Peyer's patch (tissue), 4 donors: ENCODE measurements at places on chromosomes 16 and 17. TPM values are rescaled to one million over a fixed set of nuclear protein-coding genes. Genes with fewer than 3 reads are reported as not detected.
A peak's percentile ranks its signal among the peaks of the same experiment; 100 is the strongest.

DNA sequence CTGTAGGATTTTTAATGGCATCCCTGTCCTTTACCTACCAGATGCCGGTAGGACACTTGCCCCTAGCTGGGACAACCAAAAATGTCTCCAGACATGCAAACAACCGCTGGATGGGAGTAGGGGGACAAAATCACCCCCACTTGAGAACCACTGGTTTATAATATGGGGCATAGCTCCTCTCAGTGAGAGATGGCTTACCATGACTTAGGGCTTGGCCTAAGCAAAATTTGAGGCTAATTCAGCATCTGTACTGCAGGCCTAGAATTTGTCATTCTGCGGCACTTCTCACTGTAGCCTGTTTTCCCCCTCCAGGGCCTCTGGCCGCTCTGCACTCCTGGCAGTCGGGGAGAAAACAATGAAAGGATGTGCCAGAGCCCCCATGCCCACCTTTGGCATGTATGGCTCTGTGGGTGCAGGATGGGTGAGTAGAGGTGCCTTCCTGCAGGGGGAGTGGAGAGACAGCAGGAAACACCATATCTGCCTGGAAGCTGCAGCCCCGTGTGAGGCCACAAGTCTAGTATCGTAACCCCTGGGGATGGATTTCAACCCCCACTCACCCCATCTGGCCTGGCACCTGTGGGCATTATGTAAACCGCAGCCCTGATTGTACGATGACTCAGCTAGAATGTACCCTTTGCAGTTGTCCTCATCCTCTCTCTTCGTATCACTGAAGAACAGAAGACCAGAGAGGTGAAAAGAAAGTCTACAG, 268.1 kb downstream of the SOX9 start:
- no peaks in the 10 kb centered on the region for H3K36me3 ChIP-seq
- no peaks in the 10 kb centered on the region for H3K27me3 ChIP-seq
- H3K27ac ChIP-seq: no peak overlapping the region
- no peak for DNase-seq
- H3K4me1 ChIP-seq: no peaks in the 10 kb centered on the region

- no peaks in the 10 kb centered on the region for H3K4me1 ChIP-seq
- H3K36me3 ChIP-seq: no peaks in the 10 kb centered on the region
- no peak overlapping the region for H3K27ac ChIP-seq
- DNase-seq: no peak
Measured at GRCh38 chr17:49969795-49970389, 902 bp downstream of the DLX4 start.

GRCh38 chr17:31587462-31587861, 196.0 kb downstream of the RAB11FIP4 start:
- H3K27me3 ChIP-seq: no peaks in the 10 kb centered on the region
- H3K4me3 ChIP-seq: no peak overlapping the region
- DNase-seq: no peak
- no peaks in the 10 kb centered on the region for H3K4me1 ChIP-seq
- H3K27ac ChIP-seq: no peak overlapping the region

FN3K gene
- 14.0 TPM for total RNA-seq

DNA sequence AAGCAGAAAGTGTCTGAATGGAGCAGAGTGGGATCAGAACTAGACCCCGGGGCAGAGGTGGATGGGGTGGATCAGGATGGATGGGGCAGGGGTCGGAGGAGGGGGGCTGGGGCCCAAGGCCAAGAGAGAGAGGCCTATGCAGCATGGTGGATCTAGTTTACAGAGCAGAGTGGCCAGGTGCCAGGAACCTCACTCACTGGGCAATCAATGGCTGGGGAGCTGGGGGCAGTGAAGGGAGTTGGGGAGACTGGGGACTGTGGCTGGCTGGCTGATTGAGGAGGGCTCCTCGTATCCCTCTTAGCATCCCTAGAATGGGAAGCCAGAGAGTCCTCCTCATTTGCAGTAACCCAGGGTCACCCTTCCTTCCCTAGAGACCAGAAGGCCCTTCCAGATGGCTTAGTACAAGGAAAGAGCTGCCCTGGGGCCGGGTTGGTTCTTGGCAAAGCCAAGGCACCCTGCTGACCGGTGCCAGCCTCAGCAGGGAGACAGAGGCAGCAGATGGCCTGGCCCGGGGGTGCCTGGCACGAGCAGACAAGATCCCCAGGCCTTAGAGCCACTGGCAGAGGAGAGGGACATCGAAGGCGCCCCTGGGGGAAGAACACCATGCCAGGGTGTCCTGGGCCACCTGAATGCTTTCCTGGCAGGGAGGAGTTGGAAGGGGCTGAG, 36.8 kb downstream of the SRCIN1 start:
- no peaks in the 10 kb centered on the region for H3K36me3 ChIP-seq
- no peak overlapping the region for H3K27ac ChIP-seq
- no peak overlapping the region for H3K4me3 ChIP-seq
- peaks cover 15% of the 10 kb centered on the region for H3K4me1 ChIP-seq

- H3K4me1 ChIP-seq: no peaks in the 10 kb centered on the region
- no peaks in the 10 kb centered on the region for H3K27me3 ChIP-seq
- H3K4me3 ChIP-seq: no peak overlapping the region
- no peak for DNase-seq
- no peaks in the 10 kb centered on the region for H3K36me3 ChIP-seq
Measured at GRCh38 chr17:82224666-82225065, 4.2 kb upstream of the SLC16A3 start.

CES5A gene
- not detected for total RNA-seq

DNA sequence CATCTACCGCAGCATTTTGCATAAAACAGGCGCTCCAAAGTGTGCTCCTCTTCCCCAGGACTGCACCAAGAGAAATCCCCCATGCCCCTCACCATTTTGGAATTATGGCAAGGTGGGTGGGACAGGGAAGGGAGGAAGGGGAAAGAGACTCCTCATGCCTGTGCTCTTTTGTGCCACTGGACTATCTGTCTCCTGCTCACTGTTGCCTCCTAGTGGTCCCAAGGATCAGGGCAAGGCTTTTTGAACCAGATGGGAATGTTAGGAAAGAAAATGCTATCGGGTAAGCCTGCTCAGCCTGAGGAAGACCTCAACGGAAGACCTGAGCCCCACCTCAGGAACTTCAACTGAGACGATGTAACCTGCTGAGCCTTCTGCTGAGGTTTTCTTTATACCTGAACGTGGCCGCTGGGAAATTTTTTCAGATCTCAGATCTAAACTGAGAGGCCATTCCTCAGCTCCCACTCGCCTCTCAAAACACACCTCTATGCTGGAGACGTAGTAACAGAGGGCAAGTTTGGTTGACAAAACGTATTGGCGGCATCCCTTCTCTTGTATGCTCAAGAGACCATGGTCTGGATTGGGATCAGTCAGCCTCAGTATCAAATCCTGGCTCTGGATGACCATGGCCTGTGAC, 58.3 kb downstream of the SPACA3 start:
- H3K27me3 ChIP-seq: no peaks in the 10 kb centered on the region
- no peak overlapping the region for H3K27ac ChIP-seq

GRCh38 chr16:57260294-57260929, 15.4 kb downstream of the ARL2BP start:
- peaks cover 33% of the 10 kb centered on the region for H3K36me3 ChIP-seq
- DNase-seq: no peak
- H3K27me3 ChIP-seq: no peaks in the 10 kb centered on the region

- H3K27ac ChIP-seq: no peak overlapping the region
- H3K36me3 ChIP-seq: no peaks in the 10 kb centered on the region
- no peak for DNase-seq
Measured at GRCh38 chr16:57677622-57678369, 9.7 kb downstream of the ADGRG3 start.

ITGA2B gene
- not detected for total RNA-seq

DNA sequence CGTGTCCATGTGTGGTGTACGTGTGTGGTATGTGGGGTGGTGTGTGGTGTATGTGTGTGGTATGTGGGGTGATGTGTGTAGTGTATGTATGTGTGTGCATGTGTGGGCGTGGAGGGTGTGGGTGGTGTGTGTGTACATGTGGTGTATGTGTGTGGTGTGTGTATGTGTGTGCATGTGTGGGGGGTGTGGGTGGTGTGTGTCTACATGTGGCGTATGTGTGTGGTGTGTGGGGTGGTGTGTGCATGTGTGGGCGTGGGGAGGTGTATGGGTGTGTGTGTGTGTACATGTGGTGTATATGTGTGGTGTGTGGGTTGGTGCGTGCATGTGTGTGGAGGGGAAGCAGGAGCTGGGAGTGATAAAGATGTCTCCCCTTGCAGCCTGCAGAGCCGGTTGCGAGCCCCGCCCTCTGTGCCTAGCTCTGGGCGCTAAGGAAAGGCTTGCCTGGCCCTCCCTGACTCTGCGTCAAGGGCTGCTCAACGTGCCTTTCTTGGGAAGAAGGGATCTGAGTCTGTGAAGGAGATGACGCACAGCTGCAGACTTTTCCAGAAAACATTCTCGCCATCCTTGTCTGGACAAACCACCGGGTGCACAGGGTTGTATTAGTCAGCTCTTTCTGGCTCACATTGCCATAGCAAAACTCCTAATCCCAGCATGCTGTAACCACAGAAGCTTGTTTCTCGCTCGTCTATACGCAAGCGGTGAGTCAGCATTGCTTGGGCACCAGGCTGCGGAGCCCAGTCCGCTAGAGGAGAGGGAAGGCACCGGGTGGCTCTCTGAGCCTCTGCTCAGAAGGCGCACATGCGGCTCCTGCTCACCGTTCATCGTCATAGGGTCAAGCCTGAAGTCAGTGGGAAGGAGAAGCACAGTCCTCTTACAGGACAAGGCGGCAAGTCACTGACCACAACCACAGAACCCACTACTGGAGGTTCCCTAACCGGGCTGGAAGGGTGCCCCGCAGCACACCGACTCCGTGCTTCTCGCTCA, 2.0 kb upstream of the CD300H start:
- DNase-seq: no peak
- no peak overlapping the region for H3K4me3 ChIP-seq
- H3K27me3 ChIP-seq: no peaks in the 10 kb centered on the region
- H3K27ac ChIP-seq: no peak overlapping the region
- H3K4me1 ChIP-seq: no peaks in the 10 kb centered on the region
- H3K36me3 ChIP-seq: no peaks in the 10 kb centered on the region

DNA sequence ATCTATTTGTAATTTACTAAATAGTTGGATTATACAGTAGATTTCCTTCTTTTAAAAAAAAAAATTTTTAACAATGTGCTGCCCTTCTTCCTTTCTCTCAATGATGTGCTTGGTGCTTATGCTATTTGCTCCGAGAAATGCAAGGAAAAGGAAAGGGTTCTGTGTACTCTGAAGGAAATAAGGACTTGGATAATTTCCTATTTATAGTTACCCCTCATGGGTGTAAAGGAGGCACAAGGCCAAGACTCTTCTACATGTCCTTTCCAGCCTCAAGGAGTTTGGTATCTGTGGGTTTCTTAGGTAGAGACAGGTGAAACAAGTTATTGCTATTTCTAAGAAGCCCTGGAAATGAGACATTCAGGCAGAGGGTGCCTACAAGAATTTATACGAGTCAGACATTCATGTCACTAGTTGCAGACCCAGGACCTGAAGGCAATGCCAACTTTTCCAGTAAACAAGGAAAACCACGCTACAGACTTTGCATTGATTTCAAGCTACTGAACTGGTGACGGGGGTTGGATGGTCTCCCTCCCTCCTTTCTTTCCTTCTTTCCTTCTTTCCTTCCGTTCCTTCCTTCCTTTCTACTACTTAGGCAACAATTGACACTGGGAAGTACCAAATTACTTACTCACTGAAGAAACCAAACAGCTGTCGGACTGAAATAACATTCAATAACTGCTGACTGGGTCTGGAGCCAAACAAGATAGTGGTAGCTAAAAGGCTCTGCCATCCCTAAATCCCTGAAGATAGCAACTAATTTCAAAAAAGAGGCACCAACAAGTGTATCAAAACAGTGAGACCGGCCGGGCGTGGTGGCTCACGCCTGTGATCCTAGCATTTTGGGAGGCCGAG, 33.8 kb upstream of the GHDC start:
- no peak overlapping the region for H3K4me3 ChIP-seq
- no peaks in the 10 kb centered on the region for H3K27me3 ChIP-seq
- peaks cover 18% of the 10 kb centered on the region for H3K36me3 ChIP-seq
- DNase-seq: no peak
- H3K27ac ChIP-seq: no peak overlapping the region

DNA sequence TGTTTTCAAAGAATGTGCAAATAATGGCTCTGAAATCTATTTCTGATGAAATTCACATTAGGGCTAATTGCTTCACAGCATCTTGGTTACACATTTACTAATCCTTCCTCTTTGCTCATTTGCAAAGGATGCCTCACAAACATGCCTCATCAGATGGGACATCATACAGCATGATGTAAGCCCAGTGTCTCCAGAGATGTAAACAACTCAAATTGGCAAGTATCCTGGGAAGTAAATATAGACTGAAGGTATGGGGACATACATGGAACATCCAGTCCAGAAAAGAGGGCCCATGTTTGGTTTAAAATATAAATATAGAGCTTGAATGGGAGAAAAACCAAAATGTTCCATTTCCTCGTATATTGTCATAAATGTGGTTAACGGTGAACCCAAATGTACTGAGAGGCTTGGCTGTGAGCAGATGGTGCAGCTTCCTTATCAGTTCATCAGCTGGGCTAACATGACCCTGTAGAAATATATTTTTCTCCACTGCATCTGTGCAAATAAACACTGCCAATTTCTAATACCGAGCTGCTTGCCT, 142.9 kb upstream of the NUDT7 start:
- H3K27ac ChIP-seq: no peak overlapping the region
- H3K4me3 ChIP-seq: no peak overlapping the region
- no peak for DNase-seq
- no peaks in the 10 kb centered on the region for H3K4me1 ChIP-seq

EFCAB5 gene
- 0.53 TPM for total RNA-seq

DNA sequence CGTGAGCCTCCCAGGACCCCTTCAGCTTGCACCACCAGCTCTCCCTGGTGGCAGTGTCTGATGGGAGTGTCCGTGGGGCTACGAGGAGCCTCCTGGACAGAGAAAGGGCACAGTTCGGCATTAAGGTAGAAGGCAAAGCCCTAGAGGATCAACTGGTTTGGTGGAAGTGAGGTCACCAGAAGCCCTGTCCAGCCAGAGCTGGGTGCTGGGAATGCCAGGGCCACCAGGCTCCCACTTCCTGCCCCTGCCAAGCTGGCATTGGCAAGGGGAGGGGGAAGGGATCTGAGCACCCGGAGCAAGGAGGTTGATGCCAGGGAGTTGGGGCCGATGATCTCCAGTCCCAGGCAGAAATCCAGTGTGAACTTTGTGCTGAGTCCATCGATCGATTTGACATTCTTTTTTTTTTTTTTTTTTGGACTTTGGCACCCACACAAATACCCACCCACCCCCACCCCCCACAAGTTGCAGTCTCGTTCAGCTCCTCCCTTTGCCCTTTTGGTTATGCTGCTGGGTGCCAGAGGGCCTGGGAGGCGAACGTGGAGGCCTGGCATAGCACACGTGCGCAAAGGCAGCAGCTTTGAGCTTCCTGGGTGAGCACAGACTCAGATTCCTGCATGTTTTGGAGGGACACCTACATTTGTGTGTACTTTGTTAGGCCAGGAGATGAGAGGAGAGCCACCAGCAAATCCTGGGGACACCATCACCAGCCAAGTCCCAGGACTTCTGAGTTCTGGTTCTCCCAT, 2.1 kb downstream of the NHERF1 start:
- H3K36me3 ChIP-seq: no peaks in the 10 kb centered on the region
- no peaks in the 10 kb centered on the region for H3K27me3 ChIP-seq
- peaks cover 15% of the 10 kb centered on the region for H3K4me1 ChIP-seq
- peak overlapping the region; percentile 94 for H3K27ac ChIP-seq

KLHL11 gene
- 7.9 TPM for total RNA-seq
